ENCODE measurements at places on chromosomes 3 and 15.

- DNase-seq, result no peak
Observed at GRCh38 chr15:26504009-26504408, 268.9 kb downstream of the GABRB3 start.

- no peak for DNase-seq
Observed at GRCh38 chr3:119420196-119420595, 43.2 kb downstream of the TMEM39A start.

GRCh38 chr3:45003859-45004258 lies 22.2 kb upstream of the CLEC3B start:
- DNase-seq, result no peak

DNA sequence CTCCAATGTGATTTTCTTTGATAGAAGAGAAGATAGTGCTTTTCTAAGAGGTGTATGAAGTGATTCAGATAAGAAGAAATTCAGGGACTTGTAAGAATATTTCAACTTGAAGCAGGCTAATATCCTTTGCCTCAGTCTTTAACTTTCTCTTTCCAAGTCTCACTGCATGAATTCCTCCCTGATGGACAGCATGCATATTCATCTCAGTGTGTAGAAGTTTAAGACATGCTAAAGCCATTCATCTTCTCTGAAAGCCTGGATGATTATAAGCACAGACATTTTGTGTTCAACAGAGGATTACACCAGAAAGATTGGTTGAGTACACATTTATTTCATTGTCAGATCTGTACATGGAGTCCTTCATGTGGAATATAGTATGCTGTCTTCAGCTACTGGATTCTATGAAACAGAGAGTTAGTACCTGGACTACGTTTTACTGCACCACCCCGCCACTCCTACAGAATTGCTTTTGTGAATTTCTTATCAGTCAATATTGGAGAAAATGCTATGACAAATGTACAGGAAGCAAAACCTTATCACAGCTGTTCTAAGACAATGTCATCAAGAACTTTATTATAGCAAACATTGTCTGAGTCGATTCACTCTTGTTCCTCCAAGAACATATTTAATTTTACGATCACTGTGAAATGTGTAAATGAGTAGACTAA lies 1346.1 kb downstream of the OTOL1 start:
- no peak for DNase-seq

DNA sequence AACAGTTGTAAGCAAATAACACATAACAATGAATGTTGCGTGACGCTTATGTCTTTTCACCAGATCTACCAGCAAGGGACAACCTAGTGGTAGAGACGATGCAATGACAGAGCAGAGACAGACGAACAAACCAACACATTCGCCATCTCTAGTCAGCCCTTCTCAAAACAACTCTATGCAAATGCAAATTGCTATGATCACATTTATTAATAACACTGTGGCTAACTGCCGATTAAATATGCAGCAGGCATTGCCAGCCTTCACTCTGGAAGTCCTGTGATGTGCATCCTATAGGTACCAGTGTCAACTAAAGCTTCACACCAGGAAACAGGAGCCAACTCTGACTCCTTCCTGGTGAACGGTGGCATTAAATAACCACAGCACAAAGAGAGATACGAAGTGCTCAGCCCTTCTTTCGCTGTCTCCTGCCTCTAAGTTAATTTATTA lies 94.2 kb downstream of the FOXP1 start:
- peak; percentile 64 for DNase-seq

GRCh38 chr3:76900596-76900995 lies 139.3 kb upstream of the ROBO2 start:
- no peak for DNase-seq

DNA sequence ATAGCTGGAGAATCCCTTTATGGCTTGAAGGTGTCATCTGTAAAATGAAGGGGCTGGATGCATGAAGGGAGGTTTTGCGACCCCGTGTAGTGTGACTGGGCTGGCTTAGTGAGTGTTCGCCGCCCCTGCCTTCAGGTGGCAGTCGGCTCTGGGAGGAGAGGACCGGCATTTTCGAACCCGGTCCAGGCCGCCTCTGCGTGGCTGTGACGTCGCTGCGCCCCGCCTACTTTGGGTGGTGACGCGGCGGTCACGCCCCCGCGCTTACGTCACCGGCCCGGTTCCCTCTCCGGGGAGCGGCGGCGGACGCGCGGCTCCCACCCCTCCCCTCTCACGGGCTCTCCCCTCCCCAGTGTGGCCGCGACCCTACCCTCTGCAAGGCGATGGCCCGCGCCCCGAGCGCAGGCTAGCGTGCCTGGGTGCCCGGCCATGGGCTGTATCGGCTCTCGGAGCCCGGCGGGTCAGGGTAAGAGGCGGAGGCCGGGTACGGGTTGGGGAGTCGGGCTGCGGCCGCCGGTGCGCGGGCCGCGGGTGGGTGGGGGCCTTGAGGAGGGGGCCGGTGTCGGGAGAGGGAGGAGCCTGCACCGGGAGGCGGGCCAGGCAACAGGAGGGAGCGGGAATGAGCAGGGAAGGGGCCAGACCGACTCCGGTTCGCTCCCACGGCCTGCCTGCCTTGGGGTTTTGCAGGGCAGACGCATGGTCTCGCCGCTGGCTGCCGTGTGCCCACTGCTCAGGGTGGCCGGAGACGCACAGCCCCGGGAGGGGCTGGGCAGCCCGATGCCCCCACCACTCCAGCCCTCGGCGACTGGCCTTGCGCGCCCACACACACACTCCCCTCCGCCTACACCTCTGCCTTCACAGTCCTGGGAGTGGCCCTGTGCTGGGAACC lies 1.5 kb upstream of the FAM131A start:
- peak; percentile 78 for DNase-seq

DNA sequence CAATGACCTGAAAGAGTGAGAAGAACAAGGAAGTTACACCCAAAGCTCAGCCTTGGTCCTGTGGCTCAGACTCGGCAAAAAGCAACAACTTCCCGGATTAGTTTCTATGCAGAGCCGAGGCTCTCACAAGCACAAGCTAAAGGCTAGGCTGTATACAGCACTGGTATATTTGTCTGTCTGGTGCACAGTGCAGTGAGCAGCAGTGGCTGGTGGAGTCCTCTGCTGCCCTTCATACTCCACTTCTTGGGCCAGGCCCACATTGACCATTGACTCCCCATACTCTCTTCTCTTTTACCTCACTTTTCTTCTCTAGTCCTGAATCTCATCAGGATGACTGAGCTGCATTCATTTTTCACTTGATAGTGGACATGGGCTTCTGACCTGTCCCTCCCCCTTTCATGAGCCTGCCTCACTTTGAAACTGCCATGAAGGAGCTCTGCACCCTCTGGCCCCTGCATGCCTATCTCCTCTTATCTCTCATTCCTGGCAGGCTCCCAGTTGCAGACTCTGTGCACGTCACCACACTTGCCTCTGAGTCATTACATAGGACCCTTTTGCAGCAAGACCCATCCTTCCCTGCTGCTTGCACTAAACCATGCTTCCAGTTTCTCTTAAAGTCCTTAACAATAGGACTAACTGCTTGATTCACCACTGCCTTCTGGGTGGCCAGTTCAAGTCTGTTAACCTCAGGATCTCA lies 379.3 kb downstream of the NTRK3 start:
- no peak for DNase-seq

GRCh38 chr3:43330981-43331380 lies 44.6 kb downstream of the SNRK start:
- no peak for DNase-seq

DNA sequence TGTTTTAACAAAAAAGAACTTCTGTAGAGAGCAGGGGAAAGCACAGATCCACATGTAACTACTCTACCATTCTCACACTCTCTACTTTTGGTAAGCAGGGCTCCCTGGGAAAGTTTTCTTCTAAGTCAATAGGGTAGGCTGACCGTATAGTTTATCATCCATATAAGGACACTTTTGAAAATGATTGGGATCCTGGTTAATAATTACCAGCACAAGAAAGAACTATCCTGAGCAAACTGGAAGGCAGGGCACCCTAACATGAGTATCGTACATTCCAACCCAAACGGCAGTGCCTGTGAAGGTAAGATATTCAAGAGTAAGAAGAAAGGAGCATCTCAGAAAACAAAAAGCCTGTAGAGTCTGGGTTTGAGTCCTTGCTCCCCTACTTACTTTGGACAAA lies 22.1 kb downstream of the SUSD5 start:
- DNase-seq, result no peak

- DNase-seq, result no peak
Observed at GRCh38 chr3:154926721-154927120, 153.4 kb upstream of the MME start.

DNA sequence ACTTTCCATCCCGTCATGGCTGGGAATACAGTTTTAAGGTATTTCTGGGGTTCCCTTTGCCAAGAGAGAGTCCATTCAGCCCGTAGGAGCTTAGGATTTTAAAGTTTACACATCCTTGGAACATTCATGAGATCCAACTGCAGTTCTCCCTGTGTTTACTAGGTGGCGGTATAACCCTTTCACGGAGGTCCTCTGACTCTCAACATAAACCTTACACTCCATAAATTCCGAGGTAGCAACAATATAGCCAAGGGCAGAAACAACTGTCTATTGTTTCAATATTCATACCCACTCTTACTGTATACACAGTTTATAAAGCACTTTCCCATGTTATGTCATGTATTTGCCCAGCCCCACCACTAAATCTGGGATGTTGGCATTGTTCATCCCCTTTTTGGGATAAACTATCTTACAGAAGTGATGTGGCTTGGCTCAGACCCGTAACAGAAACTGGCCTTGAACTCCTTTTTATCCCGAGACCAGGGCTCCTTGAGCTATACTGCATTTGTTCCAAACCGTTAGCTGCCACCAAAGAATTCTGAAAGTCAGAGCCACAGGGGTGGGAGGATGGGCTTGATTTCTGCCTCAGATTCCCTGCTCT lies 69.2 kb upstream of the COL6A5 start:
- DNase-seq, result no peak

- no peak for DNase-seq
Observed at GRCh38 chr15:58520464-58520863, 88.7 kb downstream of the LIPC start.

DNA sequence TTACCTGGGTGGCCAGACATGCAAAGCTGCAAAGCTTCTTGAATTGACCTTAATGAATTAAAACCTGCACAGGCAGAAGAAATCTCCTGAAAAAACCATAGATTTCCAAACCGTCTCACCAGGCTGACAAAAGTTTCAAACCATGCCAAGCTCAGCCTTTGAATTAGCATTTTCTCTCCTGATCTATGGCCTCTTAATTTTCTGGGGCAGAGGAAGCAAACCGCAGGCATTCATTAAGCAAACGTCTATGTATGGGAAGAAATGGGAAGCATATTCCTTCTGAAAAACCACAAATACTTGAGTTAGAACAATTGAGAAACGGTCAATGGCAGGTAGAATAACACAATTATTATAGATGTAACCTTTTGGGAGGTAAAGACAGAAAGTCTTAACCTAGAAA lies 500.2 kb upstream of the NR2F2 start:
- DNase-seq, result no peak

- no peak for DNase-seq
Observed at GRCh38 chr15:58856086-58856485, 77.4 kb downstream of the SLTM start.

DNA sequence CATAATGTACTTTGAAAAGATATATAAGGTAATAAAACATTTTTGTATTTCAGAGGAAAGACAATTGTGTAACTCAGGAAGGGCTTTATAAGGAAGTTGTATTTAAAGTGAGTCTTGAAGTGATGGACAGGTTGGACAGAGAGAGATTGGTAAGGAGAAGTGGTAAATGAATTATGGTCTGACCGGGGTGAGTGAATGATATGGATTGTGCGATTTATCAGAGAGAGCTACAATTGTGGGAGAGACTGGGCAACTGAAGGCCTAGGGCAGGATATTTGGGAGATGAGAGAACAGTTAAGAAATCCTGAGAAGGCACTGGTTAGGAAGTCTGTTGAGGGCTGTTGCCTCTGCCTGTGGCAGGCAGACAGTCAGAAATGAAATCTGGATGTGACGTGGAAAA lies 14.8 kb downstream of the IL1RAP start:
- no peak for DNase-seq

DNA sequence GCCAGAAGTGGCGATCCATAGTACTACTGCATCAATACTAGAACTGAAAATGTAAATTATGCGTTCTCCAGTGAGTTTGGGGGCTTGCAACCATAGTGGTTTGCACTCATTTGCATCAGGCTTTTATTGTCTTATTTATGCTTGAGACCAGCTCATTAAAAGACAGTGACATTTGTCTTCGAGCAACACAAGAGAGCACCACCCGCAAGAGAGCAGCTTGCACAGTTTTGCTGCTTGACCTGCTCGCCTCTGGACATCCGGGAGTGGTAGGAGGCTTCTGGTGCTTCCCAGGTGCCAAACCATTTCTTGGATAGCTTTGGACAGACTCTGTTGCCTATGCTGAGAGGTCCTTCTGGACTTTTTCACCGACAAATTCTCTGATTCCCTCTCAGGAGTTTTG lies 294.6 kb downstream of the MEX3B start:
- DNase-seq, result no peak

DNA sequence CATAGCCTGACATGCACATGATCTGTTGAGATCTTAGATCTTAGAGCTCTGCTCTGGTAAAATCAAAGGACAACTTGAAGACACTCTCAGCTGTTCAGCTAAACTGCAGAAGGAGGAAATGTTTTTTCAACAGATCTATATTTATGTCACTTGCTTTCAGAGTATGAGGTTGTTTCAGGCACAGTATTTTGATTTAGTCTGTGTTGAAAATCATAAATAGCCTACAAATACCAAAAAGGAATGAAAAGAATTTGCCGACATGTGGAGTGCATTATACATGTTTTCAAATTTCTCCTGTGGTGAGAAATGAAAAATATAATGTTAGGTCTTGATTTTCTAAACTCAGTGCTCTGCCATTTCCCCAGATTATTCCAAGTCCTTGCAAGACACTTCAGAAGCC lies 1118.4 kb downstream of the TBL1XR1 start:
- DNase-seq, result no peak

- no peak for DNase-seq
Observed at GRCh38 chr15:32908135-32908801, 190.5 kb downstream of the GREM1 start.

DNA sequence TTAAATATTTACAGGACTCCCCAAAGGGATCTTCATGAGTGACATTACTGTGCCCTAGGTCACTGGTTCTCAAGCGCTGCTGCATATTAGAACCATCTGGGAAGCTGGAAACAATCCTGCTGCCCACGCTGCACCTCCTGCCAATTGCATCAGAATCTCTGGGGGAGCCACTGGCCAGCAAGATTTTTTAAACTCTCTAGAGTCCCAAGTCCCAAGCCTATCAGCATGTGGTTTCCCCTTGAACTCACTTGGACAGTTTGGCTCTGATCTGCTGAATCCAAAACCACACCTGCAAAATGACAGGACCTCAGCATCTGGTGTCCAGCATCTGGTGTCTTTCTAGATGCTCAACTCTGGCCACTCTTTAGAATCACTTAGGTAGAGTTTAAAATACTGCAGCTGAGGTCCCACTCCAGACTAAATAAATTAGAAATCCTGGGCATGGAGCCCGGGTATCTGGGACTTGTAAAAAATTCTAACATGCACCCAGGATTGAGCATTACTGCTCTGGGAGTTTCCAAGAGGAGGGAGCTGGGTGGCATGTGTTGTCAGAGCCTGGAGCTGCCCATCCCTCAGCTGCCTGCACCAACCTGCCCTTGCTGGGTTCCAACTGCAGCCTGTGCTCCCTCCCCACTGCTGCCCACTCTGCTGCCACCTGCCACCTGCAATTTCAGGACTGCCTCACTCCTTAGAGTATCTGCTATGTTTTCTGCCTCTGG lies 311.3 kb downstream of the SLC9A9 start:
- no peak for DNase-seq

GRCh38 chr3:44476181-44476611 lies 1.3 kb downstream of the ZNF445 start:
- DNase-seq, result no peak
